T follicular helper cell (primary cell): ENCODE measurements at places on chromosomes 5 and 9.

DNA sequence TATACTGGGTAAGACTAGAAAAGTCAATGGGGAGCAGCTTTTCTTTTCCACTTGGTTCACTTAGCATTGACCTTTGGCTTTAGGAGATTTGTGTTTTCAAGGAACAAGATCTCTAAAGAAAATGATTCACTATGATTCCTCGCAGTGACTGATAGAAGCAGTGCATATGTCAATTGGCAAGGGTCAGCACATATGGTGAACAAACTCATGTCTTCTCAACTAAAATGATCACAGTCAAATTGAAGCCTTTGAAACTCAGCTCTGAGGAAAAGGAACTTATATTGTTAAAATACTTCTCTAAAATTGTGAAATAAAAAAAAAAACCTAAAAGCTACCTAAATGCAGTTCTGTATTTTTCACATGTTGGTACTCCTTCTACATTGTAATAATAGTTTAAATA, 43.2 kb upstream of the IL7R start:
- no peak for DNase-seq

DNA sequence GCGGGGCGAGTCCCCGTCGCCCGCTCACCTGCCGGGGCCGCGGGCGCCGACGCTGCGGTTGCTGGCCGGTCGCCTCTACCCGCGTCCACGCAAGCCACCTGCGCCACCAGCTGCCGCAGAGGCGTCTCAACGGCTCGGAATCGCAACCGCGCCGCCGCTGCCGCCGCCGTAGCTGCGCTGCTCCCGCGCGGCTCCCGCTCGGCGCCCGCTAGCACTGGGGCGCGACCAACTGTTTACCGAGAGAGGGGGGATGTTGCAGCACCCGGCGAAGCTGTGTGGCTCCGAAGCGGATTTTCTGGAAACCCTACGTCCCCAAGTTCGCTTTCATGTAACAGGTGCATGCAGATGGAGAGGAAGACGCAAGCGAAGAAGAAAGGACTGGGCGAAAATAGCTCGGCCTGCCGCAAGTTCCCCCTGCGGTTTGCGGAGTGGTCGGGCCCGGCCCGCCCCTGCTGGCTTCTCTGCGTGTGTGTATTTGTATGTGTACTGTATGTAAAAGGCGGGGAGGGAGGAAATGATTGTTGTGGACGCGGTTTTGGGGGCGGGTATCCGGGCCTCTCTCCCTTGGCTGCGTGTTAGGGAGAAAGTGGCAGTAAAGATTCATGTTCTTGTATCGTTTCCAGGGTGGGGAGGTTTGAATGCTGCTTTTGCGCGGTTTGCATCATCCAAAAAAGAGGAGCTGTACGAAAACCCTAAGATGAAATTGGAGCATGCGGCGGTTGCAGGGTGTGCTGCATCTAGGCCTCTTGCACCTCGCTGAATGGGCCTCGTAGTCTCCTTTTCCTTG, at the start of gene PSIP1:
Gene PSIP1 (minus strand): TSS at position 182 of the 787 bp plus-strand sequence. CDS start 782 bp downstream, outside the sequence.
- peak; percentile 83 for DNase-seq

- no peak for DNase-seq
These were observed 58.6 kb upstream of the RANBP3L start for GRCh38 chr5:36360307-36360706.

DNA sequence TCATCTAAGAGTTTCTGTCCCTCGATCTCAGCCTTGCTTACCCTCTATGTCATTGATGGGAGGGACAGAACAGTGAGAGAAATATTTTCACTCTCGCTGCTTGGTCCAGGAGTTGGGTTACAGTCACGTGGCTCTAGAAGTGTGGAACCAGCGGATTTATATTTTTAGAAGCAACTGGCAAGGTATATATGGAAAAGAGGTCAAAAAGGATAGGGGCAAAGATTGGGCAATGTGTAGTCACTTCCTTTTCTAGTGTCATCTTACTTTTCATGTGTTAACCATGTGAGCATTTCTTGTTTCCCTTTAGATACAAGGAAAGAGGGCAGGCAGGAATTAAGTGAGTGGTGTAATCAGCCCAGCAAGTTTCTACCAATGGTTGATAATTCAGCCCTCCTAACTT, 111.5 kb upstream of the ZNF366 start:
- no peak for DNase-seq

DNA sequence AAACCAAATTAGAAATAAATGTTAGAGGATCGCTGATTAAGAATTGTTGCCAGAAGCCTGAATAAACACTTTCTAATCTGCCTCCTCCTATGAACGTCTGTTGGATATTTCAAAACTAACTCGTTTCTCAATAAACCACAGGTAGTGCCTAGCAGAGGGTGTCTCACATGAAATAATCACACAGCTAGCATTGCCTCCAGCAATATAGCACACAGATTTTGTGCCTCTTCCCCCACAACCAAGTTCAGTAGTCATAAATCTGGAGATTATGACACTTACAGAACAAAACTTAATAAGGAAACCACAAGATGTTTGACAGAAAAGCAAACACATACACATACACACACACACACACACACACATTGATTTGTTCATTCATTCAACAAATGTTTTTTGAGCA, 173.2 kb upstream of the CDH10 start:
- DNase-seq, result no peak

GRCh38 chr5:5335107-5335506, 87.4 kb upstream of the ICE1 start:
- no peak for DNase-seq

DNA sequence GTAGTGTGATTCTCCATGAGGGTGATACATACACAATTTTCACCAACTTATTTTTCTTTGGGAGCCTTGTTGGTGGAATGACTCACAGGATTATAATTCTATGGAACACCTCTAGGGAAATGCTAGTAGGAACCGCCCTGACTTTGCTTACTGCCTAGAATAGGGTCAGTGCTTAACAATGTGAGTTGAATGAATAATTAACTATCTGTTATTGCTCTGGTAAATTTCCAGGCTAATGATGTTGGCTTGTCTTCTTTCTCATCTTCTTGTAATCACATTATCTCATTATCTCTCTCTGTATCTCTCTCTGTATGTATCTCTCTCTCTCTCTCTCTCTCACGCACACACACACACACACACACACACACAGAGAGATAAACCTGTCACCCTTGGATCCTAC, 291.1 kb downstream of the TRIM32 start:
- DNase-seq, result no peak

- no peak for DNase-seq
These were observed 73.8 kb upstream of the IFNE start for GRCh38 chr9:21555911-21556310.

GRCh38 chr5:170479484-170479883, 24.3 kb upstream of the KCNIP1 start:
- DNase-seq, result no peak

GRCh38 chr5:112049738-112050137, 292.7 kb upstream of the NREP start:
- DNase-seq, result no peak

DNA sequence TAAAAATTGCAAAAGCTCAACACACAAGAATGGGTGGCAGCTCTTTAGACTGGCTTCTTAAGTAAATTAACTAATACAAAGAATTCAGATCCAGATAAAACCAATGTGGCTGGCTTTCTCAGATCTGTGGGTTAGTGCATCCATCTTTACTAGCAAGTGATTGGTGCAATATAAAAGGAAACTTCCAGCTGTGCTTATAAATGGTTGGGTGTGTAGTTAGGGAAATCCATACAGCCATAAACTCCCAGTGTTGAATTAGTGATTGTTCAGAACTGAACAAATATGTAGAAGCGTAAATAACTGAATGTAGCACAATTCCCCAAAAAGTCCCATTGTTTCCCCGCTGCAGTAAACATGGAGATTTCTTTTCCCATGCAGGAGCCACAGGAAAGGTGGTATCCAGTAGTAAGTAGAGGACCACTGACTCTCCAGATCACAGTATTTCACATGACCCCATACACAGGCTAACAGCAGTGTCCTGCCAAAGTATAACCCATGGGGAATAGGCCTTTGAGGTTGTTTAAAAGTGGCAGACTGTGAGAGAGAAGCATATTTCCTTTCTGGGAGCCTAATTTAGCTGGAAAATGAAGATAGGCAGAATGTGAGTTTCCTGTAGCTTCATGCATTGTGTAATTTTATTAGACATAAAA, 173.1 kb upstream of the SLC12A2 start:
- no peak for DNase-seq

DNA sequence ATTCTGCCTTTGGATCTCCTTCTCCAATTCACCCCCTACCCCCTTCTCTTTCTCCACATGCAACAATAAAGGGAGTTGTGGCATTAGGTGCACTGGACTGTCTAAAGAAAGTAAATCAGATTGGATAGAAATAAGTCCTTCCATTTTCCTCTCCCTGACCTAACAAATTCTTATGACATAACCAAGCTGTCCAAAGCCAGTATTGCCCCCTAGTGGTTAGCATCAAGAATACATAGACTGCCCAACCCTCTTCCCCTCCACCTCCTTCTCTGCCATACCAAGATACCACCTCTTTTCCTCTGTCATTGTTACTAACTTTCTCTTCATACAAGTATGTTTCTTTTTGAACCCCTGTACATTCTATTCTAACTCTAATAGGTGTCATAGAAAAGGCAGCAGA, 45.7 kb downstream of the PPARGC1B start:
- no peak for DNase-seq

- DNase-seq, result no peak
These were observed 18.5 kb upstream of the SNAPC3 start for GRCh38 chr9:15404171-15404570.
